ENCODE measurements at places on chromosomes 6 and 20.
A peak's percentile ranks its signal among the peaks of the same experiment; 100 is the strongest.

DNA sequence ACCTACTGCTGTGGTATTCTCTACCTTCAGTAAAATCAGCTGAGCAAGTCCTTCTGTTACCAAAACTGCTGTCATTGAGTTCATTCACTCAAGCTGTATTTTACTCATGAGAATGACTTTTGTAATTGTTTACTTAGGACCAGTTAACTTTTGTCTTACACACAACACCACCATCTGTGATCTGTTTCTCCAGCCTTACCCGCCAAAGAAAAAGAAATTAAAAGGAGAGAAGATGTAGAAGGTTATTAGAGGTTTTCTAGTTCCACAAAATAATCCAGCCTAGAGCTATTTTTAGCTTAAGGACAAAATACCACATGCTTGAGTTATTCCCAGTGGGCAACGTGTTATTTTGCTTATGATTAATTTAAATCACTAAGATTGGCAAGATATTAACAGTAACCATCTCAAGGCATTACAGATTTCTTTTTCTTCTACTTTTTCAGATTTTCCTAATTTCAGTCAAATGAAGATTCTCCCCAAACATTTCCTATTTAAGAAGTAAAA lies 38.2 kb downstream of the FAM8A1 start:
- no peak for DNase-seq

GRCh38 chr6:112252571-112253497 lies 1.5 kb downstream of the LAMA4 start:
- no peak for DNase-seq

GRCh38 chr6:156731396-156731795 lies 45.8 kb upstream of the ARID1B start:
- DNase-seq = no peak

DNA sequence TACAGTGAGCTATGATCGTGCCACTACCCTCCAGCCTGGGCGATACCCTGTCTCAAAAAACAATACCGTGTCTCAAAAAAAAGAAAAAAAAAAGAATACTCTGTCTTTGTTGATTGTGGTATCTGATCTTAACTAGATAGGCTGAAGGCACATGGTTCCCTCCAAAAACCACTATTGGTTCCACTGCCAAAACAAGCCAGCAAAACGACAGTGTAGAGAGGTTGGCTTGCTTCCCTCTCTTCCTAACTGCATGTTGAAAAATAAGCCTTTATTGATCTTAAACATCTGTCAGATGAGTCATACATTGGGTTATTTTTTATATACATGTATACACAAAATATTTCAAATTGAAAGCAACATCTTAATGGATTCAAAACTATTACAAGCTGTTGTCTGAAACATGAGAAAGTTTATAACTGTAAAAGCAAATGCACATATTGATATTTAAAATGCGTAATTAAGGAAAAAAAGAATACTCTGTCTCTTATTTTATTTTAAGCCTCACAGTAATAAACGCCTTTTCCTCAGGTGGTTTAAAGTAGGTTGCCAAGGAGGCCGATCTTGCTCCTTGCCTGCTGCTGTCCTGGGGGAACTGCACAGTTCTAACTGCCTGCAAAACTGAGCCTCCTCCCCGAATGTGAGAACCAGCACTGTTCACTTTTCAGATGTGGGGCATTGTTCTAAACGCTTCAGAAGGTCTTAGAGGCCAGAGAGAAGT lies 7.0 kb upstream of the NINL start:
- no peak for DNase-seq

- DNase-seq = no peak
Observed at GRCh38 chr6:134826889-134827737, 122.8 kb downstream of the ALDH8A1 start.

DNA sequence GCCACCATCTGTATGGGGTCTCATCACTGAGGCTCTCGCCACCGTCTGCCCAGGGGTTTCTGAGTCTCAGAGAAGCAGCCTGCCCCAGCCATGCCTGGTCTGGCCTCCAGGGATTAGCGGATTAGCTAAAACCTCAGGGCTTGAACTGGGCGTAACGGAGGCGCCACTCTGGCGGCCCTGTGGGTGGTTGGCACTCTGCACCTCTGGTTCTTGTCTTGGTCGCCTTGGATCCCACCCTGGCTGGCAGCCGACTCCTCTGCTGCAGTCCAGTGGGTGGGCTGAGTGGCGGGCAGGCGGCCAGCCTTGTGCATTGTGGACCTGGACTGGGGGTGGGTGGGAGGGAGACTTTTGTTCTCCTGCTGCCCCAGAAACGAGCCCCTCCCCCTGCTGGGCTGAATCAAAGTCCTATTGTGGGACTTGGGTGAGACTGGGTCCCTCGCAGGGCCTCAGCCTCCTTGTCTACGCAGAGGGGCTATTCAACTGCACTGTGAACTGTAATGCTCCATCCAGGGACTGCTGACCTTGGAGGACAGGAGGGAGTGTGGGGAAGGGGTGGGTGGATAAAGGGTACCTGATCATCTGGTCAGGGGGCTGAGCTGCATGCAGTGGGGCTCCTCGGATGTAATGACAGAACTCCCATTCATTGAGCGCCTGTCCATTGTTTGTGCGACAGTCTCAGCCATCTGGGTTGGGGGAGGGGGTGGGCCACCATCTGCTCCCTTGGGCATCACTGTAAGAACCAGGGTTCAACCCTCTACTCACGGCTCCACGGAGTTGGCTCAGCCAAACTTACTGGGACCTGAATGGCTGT lies 23.9 kb downstream of the SUN5 start:
- DNase-seq = no peak

DNA sequence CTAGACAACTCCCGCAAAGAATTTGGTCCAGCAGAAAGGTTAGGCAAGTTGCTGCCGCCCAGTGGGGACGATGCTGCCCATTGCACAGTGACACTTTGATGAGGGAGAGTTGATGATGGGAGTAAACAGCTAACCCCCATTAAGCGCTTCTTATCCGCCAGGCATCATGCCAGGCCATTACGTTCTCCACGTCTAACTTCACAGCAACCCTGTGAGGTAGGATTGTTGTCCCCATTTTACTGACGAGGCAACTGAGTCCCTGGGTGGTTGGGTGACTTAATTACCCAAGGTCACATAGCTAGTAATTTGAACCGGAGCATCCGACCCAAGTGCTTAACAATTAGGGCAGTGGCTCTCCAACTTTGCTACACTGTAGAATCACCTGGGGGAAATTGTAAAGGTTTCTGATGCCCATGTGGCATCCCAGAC lies 738 bp downstream of the RALGAPB start:
- no peak for DNase-seq

DNA sequence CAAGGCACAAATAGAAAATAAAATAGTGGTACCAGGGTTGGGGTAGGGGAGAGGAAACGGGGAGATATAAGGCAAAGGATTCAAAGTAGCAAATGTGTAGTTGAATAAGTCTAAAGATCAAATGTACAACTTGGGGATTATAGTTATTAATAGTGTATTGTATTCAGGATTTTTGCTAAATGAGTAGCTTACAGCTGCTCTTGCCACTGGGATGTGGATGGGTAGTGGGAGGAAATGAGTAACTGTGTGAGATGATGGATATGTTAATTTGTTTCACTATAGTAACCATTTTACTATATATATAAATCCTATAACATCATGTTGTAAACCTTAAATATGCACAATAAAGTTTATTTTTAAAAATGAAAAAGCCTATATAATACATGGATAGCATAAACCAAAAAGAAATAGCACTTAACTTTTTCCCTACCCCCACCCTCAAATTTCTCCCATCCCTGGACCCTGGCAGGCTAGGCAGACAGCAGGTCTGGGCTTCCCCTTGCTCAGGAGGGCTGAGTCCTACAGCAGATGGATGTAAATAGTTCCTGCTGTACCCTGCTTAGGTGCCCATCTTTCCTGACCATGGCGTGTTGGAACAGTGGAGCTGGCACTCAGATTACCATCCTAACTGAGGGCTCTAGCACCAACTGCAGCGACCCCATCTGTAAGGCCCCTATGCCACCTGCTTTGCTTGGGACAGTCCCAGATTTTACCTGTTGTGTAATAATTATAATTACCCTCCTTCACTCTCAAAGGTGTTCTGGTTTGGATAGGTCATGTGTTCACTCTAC lies 28.6 kb upstream of the PBOV1 start:
- no peak for DNase-seq

DNA sequence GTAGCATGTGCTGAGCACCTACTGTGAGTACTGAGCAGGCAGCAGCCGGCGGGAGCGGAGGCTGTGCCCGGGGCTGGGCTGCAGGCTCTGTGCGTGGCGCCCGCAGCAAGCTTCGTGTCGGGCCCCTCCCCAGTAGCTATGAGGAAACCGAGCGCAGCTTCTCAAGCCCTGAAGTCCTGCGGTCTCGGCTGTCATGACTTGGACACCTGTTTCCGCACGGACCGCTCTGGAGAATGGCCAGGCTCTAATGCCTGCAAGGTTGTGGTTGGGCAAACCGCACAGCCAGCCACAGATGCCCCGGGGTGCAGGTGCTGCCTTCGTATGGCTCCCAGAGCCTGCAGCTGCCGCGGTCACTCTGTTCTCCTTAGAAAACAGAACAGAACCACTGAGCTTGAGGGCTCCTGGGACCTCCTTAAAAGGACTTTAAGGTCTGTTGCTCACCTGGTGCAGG lies 33.7 kb downstream of the PYGB start:
- no peak for DNase-seq

DNA sequence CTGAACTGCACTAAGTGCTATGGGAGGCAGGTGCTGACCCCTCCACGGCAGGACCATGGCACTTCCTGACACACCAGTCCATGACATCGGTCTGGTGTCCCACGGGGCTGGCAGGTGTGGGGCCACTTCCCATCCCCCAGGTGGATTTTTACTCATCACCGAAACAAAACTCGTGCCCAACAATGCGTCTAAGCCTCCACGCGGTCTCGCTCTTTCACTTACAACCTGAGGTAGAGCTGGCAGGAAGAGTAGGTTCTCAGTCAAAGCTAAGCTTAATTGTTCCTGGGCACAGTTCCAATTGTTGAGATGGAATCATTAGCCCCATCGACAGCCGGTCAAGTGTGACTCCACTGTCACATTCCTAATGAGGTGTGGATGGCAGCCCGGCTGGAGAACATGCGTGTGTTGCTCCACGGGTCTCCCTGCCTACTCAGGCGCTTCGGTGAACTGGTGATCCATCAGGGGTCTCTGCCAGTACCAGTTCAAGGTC lies 125.7 kb downstream of the SLC23A2 start:
- DNase-seq = no peak

DNA sequence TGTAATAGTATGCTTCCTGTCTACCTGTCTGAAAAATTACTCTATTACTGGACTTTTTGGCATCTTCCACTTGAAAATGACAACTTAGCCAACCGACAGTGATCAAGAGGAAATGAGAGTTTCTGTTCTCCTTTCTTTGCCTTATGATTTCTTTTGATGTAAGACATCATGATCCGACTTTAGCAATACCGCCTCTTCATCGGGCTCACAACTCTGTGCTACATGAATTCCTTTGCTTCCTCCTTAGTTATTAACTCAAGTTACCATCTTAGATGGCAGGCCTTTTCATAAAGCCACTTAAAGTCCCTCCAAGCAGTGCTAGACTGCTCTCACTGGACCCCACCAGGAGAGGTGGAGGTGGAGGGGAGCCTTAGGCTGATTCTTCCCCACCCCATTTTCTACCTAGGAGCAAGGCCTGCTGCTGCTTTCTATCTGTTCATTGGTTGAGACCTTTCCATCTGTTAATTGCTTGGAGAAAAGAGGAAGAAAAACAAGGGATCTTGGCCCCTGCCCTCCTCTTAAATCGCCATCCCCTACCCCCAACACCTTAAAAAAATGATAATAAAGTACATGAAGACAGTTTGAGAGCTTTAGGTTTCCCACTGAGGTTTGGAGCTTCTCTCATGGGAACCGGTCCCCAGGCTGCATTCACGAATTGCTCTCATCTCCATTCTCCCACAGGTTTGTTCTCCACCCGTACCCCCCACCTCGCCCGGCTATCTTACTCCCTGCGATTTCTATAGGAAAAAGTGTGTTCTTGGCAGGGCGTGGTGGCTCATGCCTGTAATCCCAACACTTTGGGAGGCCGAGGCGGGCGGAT lies 21.6 kb upstream of the MCM3 start:
- peak; percentile 73 for DNase-seq

- DNase-seq = no peak
Observed at GRCh38 chr20:60039526-60039925, 81.3 kb downstream of the CDH26 start.

GRCh38 chr6:75800708-75801505 lies 51.9 kb downstream of the MYO6 start:
- no peak for DNase-seq

DNA sequence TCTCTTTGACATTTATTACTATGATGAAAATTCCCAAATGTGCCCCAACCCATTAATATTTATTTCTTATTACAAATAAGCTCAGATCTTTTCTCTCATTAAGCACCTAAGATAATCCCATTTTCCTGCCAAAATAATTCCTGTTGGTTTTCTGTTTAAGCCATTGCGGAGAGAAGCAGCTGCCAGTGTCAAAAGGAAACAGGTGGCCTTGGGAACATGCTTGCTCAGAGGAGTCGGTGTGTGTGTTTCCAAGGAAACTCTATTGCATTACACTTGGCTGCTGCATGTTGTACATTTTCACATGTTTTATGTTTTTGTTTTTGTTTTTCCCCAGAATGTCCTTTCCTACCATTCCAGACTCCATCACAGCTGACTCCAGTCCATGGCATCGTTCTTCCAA lies 56.4 kb downstream of the CD24 start:
- no peak for DNase-seq

- DNase-seq = no peak
Observed at GRCh38 chr20:19601126-19601810, 156.8 kb upstream of the RIN2 start.

DNA sequence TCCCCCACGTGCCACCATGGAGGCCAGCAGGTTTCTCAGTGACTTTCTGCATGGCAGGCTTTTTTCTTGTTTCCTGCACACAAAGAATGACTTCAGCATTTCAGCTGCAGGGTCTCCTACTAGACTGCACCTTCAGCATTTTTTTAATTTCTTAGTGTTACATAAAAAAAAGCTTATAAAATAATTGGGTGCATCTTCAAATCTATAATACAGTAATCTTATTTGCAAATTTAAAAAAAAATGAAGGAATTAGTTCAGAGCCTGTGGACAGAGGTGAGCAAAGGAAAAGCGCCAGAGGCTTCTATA lies 57.6 kb downstream of the FAM50B start:
- no peak for DNase-seq

DNA sequence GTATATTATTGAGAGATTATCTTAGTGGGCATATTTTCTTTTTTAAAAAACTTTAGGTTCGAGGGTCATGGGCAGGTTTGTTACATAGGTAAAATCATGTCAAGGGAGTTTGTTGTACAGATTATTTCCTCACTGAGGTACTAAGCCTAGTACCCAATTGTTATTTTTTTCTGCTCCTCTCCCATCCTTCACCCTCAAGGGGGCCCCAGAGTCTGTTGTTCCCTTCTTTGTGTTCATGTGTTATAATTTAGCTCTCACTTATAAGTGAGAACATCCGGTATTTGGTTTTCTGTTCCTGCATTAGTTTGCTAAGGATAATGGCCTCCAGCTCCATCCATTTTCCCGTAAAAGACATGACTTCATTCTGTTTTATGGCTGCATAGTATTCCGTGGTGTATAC lies 247.9 kb upstream of the RAB32 start:
- no peak for DNase-seq

GRCh38 chr6:14865531-14866100 lies 380.3 kb upstream of the JARID2 start:
- no peak for DNase-seq
